PC-9 (cell line): ENCODE measurements at places on chromosomes 6 and 20. TPM values are rescaled to one million over a fixed set of nuclear protein-coding genes. Genes with fewer than 3 reads are reported as not detected.

CRISP2 gene
- total RNA-seq = not detected in 2 replicates

POLR1H gene
- 33.3 and 37.6 TPM in 2 replicates for total RNA-seq

DNA sequence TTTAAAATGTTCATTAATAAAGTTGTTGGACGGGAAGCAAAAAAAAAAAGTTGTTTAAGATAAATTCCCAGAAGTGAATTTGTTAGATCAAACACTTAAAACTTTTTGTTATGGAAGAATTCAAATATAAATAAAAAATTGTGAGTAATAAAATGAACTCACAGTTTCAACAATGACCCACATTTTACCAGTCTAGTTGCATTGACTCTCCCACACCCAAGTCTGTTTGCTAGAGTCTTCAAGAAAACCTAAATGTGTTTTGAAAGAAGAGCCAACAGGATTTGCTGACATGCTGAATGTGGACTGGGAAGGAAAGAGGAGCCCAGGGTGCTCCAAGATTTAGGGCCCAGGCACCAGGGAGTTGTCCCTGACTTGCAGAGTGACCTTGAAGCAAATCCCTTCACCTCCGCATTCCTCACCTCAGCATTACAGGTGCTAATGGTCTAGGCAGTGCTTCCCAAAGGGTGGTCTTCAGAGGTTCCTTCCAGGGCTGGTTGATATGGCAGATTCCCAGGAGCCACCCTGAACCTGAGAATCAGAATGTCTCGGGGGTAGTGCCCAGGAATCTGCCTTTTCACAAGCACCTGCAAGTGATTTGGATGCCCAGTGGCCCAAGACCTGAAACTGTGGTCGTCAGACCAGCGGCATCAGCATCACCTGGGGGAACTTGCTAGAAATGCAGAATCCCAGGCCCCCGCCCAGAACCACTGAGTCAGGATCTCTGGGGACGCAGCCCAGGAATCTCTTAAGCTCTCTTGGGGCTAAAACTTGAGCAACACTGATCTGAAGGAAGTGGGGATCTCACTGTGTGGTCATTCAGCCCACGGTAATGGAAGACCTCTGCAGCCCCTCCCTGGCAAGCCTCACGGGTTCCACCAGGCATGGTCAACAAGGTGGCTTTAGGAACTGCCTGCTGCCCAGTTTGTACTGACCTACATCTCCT is 31.1 kb downstream of the POFUT1 start:
- no peaks in the 10 kb centered on the region; the same call in 1 of the 2 replicates for H3K36me3 ChIP-seq
- peaks cover 13% of the 10 kb centered on the region for H3K4me1 ChIP-seq
- no peak overlapping the region for H3K4me3 ChIP-seq
- no peak overlapping the region for H3K27ac ChIP-seq
- H3K27me3 ChIP-seq = no peaks in the 10 kb centered on the region

FILIP1 gene
- 0.15 TPM in 1 of 2 replicates, not detected in the other for total RNA-seq

- DNase-seq = no peak
- no peaks in the 10 kb centered on the region for H3K27me3 ChIP-seq
- peaks cover 16% of the 10 kb centered on the region for H3K4me1 ChIP-seq
- no peaks in the 10 kb centered on the region for H3K36me3 ChIP-seq
Measured at GRCh38 chr6:9401960-9402359, 966.6 kb upstream of the SLC35B3 start.

DNA sequence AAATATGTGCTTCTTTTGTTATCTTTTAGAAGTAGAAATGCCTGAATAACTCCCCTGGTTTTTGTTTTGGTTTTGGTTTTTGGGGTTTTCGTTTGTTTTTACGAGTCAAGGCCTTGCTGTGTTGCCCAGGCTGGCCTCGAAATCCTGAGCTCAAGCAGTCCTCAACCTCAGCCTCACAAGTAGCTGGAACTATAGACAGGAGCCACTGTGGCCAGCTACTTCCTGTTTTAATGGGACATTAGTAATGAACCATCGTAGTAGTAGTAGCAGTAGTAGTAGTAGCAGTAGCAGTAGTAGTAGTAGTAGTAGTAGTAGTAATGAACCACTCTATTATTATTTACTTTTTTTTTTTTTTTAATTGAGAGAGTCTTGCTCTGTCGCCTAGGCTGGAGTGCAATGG is 66.0 kb downstream of the UBR2 start:
- DNase-seq = no peak
- no peaks in the 10 kb centered on the region for H3K27me3 ChIP-seq
- H3K36me3 ChIP-seq = 0 out of 2 replicates have a peak, but pooled peaks cover 5% of the 10 kb centered on the region
- H3K4me1 ChIP-seq = no peaks in the 10 kb centered on the region

- H3K36me3 ChIP-seq = no peaks in the 10 kb centered on the region
- H3K4me3 ChIP-seq = no peak overlapping the region
- H3K27me3 ChIP-seq = no peaks in the 10 kb centered on the region
- peaks cover 5% of the 10 kb centered on the region; the same call in 1 of the 2 replicates for H3K4me1 ChIP-seq
Measured at GRCh38 chr20:13494019-13494418, 144.7 kb downstream of the TASP1 start.

DNA sequence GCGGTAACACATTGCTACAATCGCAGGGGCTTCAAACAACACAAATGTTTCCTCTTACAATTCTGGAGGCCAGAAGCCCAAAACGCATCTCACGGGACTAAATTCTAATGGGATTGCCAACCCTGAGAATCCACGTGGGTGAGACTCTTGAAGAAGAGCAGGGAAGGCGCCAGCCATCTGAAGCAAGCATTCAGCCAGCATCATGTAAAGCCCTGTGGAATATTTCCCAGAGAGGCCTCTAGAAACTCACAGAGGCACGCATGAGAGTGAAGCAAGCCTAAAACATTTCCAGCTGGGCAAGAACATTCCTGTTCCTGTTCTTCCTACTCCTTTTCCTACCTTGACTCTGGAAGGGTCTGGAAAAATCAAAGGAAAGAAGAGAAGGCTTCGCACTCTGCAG is 19.6 kb upstream of the FNDC1 start:
- no peaks in the 10 kb centered on the region for H3K4me1 ChIP-seq
- DNase-seq = no peak

GRCh38 chr6:96700915-96701314 is 136.4 kb downstream of the GPR63 start:
- no peak overlapping the region for H3K4me3 ChIP-seq
- no peak overlapping the region for H3K27ac ChIP-seq
- no peak for DNase-seq
- H3K36me3 ChIP-seq = no peaks in the 10 kb centered on the region

DNA sequence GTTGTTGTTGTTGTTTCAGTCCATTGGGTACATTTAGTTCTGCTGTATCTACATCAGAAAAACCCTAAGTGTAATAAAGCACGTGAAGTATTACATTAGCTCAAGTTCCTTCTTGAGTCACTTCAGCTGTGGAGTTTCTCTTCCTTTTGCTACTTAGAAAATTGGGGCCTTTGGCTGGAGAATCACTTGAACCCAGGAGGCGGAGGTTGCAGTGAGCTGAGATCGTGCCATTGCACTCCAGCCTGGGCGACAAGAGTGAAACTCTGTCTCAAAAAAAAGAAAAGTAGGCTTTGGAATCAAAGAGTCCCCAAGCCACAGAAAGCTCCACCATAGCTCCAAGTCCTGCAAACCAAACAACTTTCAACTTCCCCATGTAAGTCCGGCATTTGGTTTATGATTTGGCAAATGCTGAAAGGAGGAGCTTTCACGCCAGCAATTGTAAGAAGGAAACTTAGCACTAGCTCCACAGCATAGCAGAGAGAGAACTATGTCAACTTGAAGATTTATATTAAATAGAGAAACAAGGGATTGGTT is 56.5 kb upstream of the RNF144B start:
- no peak overlapping the region for H3K4me3 ChIP-seq
- no peak for DNase-seq
- H3K27ac ChIP-seq = no peak overlapping the region
- no peaks in the 10 kb centered on the region for H3K36me3 ChIP-seq
- no peaks in the 10 kb centered on the region for H3K4me1 ChIP-seq
- H3K27me3 ChIP-seq = no peaks in the 10 kb centered on the region

LINC00237 gene
- not detected in 2 replicates for total RNA-seq

DNA sequence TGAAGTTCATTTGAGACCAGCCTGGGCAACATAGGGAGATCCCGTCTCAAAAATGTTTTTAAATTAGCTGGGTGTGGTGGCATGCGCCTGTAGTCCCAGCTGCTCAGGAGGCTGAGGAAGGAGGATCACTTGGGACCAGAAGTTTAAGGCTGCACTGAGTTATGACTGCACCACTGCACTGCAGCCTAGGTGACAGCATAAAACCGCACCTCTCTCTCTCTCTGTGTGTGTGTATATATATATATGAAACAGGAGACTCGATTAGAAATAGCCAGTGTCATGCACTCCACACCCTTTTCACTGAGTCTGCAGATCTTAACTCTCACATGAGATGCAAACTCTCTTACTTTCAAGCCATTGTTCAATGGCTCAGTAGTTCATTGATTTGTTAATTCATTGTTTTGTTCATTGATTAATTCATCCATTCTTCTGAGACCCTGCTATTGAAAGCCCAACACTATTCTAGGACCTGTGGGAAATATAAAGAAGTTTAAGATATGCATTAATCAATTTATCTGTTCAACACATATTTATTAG is 52.4 kb upstream of the MRPS10 start:
- no peak overlapping the region for H3K27ac ChIP-seq
- no peaks in the 10 kb centered on the region for H3K27me3 ChIP-seq
- no peak overlapping the region for H3K4me3 ChIP-seq
- no peaks in the 10 kb centered on the region for H3K36me3 ChIP-seq

HDGFL1 gene
- total RNA-seq = not detected in 2 replicates

- peaks cover 11% of the 10 kb centered on the region for H3K4me1 ChIP-seq
- no peaks in the 10 kb centered on the region for H3K27me3 ChIP-seq
- H3K36me3 ChIP-seq = no peaks in the 10 kb centered on the region
- peak; percentile 13 for DNase-seq
Measured at GRCh38 chr6:134805168-134805567, 144.7 kb downstream of the ALDH8A1 start.

- peaks cover 18% of the 10 kb centered on the region; the same call in 1 of the 2 replicates for H3K36me3 ChIP-seq
- no peak for DNase-seq
- no peak overlapping the region for H3K27ac ChIP-seq
- no peaks in the 10 kb centered on the region for H3K4me1 ChIP-seq
- no peak overlapping the region for H3K4me3 ChIP-seq
- no peaks in the 10 kb centered on the region for H3K27me3 ChIP-seq
Measured at GRCh38 chr20:35629427-35630145, 14.0 kb downstream of the SPAG4 start.

BCKDHB gene
- 29.7 and 41.5 TPM in 2 replicates for total RNA-seq

GRCh38 chr6:127342296-127342945 is 988 bp downstream of the ECHDC1 start:
- peak overlapping the region; percentile 90 for H3K4me3 ChIP-seq
- no peak for DNase-seq
- peak overlapping the region; percentile 77 for H3K27ac ChIP-seq
- H3K4me1 ChIP-seq = peaks cover 75% of the 10 kb centered on the region

STX11 gene
- total RNA-seq = 0.17 and 0.40 TPM in 2 replicates

BEND6 gene
- total RNA-seq = 4.1 and 5.7 TPM in 2 replicates

DNA sequence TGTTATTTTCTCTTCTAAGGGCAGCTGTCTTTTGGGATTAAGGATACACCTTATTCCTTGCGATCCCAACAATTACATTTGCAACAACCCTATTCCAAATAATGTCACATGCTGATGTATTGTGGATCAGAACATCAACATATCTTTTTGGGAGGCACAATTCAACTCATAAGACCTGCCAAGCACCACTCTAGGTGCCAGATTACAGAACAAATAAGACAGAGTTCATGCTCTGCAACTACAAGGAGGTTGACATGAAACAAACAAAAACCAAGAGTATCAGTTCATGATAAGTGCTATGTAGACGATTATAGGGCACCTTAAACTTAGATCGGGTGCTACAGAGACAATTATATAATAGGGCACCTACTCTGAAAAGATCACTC is 203.2 kb upstream of the SGK1 start:
- no peaks in the 10 kb centered on the region for H3K4me1 ChIP-seq
- no peaks in the 10 kb centered on the region for H3K36me3 ChIP-seq
- no peaks in the 10 kb centered on the region for H3K27me3 ChIP-seq
- no peak overlapping the region for H3K4me3 ChIP-seq
- no peak overlapping the region for H3K27ac ChIP-seq
- no peak for DNase-seq

DNA sequence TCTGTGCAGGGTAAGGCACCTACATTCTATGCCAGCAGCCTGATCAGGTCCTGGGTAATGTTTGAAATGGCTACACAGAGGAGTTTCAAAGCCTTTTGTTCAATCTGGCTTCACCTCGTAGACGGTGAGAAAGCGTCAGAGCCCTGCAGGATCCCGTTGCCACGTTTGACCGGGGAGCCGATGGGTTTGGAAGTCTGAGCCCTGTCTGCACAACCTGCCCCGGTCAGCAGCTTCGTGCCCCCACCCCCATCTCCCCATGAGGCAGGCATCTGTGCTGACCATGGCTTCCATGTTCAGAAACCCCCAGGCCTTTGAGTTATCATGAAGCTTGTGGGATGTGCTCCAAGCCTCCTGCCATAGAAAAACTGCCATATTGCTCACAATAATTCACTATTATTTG is 63.9 kb downstream of the PTPN1 start:
- H3K27ac ChIP-seq = no peak overlapping the region
- no peaks in the 10 kb centered on the region for H3K4me1 ChIP-seq
- no peak for DNase-seq
- H3K27me3 ChIP-seq = no peaks in the 10 kb centered on the region
- H3K36me3 ChIP-seq = peaks cover 17% of the 10 kb centered on the region

GRCh38 chr6:43916924-43917877 is 147.2 kb downstream of the VEGFA start:
- no peak overlapping the region for H3K4me3 ChIP-seq
- no peak for DNase-seq
- 0 out of 2 replicates have a peak, but pooled peaks cover 13% of the 10 kb centered on the region for H3K4me1 ChIP-seq
- no peaks in the 10 kb centered on the region for H3K27me3 ChIP-seq

WFDC12 gene
- total RNA-seq = not detected in 2 replicates

GRCh38 chr20:22540832-22541231 is 43.5 kb downstream of the FOXA2 start:
- no peaks in the 10 kb centered on the region for H3K4me1 ChIP-seq
- H3K4me3 ChIP-seq = no peak overlapping the region
- H3K27me3 ChIP-seq = peaks cover 9% of the 10 kb centered on the region; the same call in 1 of the 2 replicates
- no peak overlapping the region for H3K27ac ChIP-seq

CALHM5 gene
- total RNA-seq = not detected in 2 replicates

- no peaks in the 10 kb centered on the region for H3K27me3 ChIP-seq
- H3K36me3 ChIP-seq = no peaks in the 10 kb centered on the region
- no peak overlapping the region for H3K4me3 ChIP-seq
- H3K27ac ChIP-seq = no peak overlapping the region
Measured at GRCh38 chr20:43550456-43550855, 8.4 kb upstream of the SGK2 start.

TTBK1 gene
- 0.07 and 0.15 TPM in 2 replicates for total RNA-seq

LY6G5B gene
- 20.9 and 24.0 TPM in 2 replicates for total RNA-seq

HSPA12B gene
- total RNA-seq = not detected in 2 replicates
